ENCODE measurements at places on chromosomes 3 and 15.

DNA sequence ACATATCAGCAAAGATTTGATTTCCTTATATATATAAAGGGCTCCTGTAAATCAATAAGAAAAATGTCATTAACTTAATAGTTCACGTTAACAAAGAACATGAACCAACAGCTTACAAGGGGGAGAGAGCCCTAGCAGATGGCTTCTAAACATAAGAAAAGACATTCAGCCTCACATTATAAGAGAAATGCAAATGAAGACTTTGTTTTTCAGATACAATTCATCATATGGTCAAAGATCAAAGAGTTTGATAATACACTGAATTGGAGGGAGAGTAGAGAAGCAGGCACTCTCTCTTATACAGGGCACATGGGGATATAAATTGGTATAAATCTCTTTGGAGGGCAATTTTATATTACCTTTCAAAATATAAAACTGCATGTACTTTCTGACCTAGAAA is 21.1 kb downstream of the RBP2 start:
- no peak for DNase-seq

DNA sequence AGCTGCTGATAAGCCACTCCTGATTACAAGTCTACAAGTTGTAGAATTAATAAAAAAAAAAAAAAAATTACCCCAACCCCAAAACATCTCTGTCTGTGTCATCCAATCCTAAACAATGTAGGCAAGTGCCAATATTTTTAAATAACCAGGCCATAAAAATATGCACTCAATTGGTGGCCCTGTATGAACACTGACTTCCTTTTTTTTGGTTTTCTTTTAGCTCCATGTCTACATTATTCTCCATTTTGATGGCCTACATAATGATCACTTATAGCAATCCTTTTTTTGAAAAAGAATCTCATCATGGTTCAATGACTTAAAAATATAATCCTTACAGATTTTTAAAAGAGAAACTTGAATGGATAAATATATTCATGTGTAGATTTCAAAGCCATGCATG is 72.1 kb downstream of the FOXP1 start:
- DNase-seq, result no peak

- DNase-seq, result no peak
Measured at GRCh38 chr3:96843505-96844203, 29.3 kb downstream of the EPHA6 start.

DNA sequence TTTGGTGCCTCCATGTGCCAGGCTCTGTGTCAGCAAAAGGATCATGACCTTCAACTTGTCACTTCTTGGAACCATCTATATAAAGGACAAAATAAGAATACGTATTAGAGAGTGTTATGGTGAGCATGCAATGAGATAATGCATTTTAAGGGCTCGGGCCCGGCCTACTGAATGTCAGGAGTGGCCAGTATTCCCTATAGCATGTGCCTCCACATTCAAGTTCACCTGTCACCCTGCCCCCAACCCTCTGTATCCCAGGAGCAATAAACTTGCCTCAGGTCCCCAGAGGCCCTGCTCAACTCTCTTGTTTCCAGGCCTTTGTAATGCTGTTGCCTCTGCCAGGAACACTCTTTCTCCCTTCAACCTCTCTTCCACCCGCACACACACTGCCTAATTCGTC is 90.2 kb upstream of the SLC6A11 start:
- no peak for DNase-seq

DNA sequence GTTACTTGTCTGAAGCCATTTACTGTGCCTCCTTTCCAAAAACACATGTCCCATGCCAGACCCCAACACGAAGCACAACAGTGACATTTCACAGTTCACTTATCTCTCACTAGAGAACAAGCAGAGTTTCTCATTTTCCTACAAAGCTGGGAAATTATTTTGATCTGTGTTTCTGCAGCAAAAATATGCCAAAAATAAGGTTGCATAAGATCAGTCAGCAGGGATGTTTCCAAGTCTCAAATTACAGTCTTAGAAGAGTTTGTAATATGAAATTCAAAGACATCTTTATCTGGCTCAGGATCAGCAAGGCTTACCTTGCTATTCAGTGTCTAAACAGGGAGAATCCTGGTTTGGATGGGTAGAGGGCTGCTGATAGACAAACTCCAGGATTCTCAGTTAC is 75.5 kb downstream of the GJD2 start:
- DNase-seq, result no peak

DNA sequence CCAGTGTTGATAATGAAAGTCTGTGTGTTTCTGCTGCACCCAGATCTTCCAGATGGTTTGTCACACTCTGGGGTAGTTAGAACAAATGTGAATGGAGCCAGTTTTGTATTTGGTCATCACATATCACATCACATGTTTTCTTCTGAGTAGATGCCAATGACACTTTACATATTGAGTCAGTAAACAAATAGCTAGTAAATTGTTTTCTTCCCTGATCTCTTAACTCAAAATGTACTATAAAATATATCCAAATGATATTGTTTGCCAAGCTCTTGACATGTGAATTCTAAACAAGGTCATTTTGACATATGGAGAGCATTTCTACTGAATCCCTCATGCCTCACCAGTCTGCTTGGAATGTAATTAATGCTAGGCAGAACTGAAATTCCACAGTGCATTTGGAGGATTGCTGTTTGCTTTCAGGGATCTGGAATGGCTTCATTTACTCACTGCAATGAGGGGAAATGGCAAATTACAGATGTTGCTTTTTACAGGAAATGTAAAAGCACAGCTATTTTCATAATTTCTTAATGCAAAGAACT is 45.0 kb downstream of the PDHB start:
- DNase-seq, result no peak

DNA sequence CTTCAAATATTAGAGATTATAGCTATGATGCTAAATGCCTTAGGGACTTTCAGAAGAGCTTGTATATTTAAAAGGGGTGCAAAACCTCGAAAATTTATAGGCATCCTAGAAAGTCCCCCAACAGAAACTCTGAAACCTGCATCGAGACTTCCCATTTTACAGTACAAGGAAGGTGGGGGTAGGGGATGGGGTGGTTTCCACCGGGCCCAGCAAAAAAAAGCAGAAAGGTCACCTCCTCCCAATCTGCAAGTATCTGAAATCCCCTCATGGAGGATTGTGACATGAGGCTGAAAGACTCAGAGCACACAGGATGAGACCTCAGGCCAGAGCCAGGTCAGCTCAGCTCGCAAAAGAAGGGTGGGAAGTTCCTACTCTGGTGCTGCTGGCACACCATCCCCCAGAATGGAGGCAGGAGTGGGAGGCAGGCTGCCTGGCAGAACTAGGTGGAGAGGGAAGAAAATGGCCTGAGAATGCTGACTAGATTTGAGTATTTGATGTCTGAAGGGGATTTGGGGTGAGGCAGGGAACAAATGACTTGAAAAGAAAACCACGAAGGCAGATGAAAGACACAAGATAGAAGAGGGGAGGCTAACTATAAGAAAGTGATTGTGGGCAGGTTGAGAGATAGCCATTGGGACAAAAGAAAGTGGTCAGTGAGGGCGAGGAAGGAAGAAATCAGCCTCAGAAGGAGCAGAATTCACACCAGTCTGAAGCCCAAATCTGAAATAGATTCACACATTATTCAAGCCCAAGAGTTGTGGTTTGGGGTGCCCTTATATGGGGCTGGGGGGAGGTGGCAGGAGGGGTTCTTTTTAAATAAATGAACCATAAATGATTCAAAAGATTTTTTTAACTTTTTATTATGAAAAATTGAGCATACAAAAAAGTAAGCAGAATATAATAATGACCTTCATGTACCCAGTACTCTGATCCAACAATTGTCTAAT is 22.5 kb upstream of the TSC22D2 start:
- DNase-seq, result no peak

- no peak for DNase-seq
Measured at GRCh38 chr15:90419206-90419605, 31.2 kb downstream of the IQGAP1 start.

GRCh38 chr3:44952689-44953088 is 23.3 kb downstream of the ZDHHC3 start:
- DNase-seq, result no peak

- no peak for DNase-seq
Measured at GRCh38 chr3:29410220-29410619, 129.3 kb downstream of the RBMS3 start.

GRCh38 chr15:90820481-90820880 is 47.9 kb upstream of the FURIN start:
- DNase-seq, result no peak

GRCh38 chr15:75925440-75925839 is 21.8 kb downstream of the FBXO22 start:
- DNase-seq, result no peak

GRCh38 chr3:52197499-52197841 is 490 bp upstream of the ALAS1 start:
- DNase-seq, result no peak

GRCh38 chr3:196650740-196651311 is 11.3 kb downstream of the NRROS start:
- DNase-seq, result no peak

- DNase-seq, result no peak
Measured at GRCh38 chr3:108001457-108001856, 89.4 kb downstream of the CD47 start.

GRCh38 chr3:140096037-140096436 is 161.1 kb downstream of the CLSTN2 start:
- DNase-seq, result no peak

DNA sequence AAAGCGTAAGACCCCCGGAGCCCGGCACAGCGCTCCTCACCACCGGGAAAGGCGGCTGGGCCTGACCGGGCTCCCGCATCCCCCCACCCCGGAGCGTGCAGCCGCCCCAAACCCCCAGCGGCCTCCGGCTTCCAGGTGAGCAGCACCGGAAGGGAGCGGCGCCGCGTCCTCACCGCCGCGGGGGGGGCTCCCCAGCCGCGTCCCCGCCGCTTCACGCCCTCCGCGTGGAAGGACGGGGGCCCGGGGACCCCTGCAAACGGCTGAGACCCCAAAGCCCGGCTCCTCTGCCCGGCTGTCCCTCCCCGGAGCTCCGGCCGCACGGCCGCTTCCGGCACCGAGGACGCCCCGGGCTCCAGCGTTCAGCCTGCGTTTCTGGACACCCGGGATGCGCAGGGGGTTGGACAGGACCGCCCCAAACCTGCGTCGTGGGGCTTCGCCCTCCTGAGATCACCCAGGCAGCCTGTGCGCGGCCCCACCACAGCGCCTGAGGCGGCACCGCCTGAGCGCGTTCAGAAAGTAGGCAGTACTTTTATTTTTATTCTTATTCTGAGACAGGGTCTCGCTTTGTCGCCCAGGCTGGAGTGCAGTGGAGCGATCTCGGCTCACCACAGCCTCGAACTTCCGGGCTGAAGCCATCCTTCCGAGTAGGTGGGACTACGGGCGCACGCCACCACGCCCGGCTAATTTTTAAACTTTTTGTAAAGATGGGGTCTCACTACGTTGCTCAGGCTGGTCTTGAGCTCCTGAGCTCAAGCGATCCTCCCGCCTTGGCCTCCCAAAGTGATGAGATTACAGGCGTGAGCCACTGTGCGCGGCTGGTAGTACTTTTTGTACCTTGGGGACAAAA is 51.6 kb upstream of the BLM start:
- DNase-seq, result no peak

- DNase-seq, result no peak
Measured at GRCh38 chr3:148459931-148460513, 237.7 kb upstream of the AGTR1 start.

DNA sequence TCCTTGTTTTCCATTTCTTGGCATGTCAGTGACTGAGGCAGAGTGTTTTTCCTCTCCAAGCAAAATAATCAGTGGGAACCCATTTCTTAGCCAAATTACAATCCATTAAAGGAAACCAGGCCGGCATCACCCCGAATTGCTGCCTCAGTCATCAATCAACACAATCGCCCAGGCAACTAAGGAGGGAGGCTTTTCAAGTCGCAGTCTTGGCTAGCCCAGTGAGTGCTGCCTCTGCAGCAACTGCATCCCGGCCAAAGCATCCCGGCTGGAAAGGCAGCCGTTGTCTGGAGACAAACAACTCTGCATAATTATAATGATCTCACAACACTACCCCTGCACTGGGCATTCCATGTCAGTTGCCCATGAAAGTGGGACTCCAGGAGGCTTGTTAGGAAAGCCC is 213.5 kb upstream of the PRICKLE2 start:
- DNase-seq, result no peak

DNA sequence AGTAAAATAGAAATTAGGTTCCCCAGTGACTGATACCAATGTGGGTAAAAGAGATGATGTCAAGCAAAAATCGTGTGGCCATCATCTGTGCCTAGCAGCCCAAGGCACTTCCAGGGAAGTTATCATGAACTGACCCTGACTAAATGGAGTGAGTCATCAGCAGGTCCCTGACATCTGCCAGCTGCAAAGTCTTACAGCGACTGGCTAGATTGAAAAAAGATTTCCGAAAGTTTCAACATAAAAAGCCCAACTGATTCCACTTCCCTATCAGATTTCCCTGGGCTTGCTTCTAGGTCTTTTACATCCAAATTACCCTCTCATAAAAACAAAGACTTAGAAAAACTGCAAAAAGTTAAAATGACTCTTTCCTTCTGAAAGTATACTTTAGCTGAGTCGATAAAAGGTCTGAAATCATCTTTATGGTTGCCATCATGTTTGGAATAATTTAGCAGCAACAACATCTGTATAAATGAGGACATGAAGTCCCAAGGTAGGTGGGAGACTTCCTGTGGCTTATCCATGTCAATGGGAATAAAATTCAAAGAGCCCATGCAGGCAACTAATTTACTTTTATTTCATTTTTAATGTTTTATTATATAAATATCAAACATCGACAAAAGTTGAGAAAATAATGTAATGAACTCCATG is 342.8 kb downstream of the ERC2 start:
- no peak for DNase-seq

Measured in central memory CD4-positive, alpha-beta T cell (primary cell).